ENCODE measurements at places on chromosomes 5 and 9.
A peak's percentile ranks its signal among the peaks of the same experiment; 100 is the strongest.

GRCh38 chr5:133353741-133354140 lies 258.6 kb downstream of the FSTL4 start:
- ATAC-seq = no peak

DNA sequence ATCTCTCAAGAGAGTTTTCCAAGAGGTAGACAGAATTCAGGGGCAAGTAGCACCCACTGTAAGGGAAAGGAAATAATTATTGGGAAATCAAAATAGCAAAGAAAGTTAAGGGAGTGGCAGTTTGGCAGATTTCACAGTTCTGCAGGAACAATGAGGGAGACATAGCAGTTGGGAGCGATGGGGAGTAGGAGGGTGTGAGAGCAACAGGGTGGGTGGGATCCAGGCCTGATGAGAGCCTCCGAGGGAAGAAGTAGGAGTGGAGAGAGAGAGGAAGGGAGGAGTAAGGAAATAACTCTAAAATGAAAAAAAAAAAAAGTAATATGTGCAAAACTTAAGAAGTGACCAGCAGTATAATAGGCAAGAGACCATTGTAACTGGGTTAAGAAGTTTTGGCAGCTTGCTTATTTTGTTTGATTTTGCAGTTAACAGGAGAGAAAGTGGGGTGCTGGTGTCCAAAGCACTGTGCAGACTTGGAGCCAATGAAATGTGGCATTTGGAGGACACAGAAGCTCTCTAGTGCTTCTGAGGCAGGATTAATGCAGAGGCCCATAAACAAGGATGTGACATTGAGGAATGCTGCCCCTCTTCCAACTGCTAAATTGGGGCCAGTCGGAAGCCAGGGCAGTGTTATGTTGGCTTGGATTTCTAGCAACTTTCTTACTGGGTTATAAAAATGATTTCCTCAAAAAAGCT lies 10.2 kb downstream of the TNFAIP8 start:
- ATAC-seq = peak; percentile 26

- no peak for ATAC-seq
Measured at GRCh38 chr5:149450199-149450598, 71.1 kb upstream of the IL17B start.

- no peak for ATAC-seq
Measured at GRCh38 chr9:122518226-122518625, 715 bp upstream of the OR1J4 start.

- ATAC-seq = no peak
Measured at GRCh38 chr5:140043508-140043872, 391 bp upstream of the NRG2 start.

DNA sequence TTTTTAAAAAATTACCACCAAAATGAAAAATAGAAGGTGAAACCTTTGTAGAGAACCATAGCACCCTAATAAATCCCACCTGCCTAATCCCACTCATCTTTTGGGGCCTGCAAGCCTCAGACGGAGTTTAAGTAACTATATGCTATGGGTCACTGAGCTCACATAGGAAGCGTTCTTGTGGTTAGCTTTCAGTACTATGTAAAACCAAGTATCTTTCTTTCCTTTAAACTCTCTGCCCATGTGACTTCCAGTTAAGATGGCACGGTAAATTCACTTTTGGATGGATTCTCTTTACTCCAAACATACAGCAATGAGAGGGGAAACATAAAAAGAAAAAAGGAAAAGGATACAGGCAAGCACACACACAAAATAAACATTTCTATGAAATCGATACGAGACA lies 50.9 kb downstream of the FANCC start:
- no peak for ATAC-seq

DNA sequence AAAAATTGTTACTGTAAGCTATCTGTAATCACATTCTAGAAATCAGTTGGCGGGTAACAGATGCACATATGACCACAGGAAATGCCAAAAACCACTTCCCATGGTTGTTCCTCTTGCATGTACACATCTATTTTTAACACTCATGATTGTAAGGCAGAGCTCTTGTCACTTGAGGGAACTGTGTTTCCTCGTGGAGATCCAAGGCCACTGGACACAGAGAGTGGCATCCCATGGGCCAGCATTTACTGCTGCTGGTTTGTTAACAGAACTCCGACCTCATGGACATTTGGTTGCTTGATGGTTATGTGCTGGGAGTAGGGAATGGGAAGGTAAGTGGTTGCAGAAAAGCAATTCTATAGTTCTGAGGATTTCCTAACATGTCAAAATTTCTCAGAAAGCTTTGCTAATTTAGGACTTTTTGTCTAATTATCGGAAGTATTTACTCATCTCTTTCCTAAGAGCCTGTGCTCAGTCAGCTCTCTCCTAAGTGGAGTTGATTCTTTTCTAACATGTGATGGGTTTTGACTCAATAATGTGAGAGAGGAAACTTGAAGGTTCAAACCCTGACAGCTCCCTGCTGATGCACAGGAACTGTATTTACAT lies 202.0 kb upstream of the NR3C1 start:
- peak; percentile 23 for ATAC-seq

- no peak for ATAC-seq
Measured at GRCh38 chr9:123299558-123300126, 31.3 kb upstream of the STRBP start.

- ATAC-seq = no peak
Measured at GRCh38 chr5:2674456-2674855, 77.0 kb downstream of the IRX2 start.

DNA sequence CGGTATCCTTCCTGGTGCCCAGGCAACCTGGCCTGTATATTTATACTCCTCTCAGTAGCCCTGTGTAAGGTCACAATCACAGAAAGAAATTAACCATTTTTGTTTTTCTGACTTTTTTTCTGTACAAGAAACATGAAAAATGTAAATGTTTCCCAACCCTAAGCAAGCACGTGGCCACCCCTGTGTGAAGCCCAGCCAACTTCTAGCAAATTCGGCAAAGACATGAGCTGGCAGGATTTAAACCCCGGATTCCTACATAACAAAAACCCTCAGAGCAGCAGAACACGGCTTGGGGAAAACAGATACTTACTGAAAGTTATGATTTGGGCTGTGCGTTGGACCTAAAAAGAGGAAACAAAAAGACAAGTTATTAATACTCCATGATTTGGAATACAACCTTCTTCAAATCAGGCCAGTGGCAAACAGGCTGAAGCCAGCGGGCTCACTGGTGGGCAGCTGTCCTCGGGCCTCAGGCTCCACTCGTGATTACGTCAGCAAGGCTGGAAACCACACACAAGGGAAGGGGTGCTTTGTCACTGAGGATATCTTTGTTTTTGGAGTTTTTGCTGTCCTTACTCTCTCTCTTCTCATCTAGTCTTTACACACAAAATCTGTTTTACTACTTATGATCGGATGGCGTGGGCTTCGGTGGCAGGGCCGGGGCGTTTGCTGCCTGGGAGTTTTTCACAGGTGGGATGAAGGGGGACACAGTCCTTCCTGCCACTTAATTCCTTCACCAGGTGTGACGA lies 194.1 kb downstream of the ROR2 start:
- ATAC-seq = no peak

DNA sequence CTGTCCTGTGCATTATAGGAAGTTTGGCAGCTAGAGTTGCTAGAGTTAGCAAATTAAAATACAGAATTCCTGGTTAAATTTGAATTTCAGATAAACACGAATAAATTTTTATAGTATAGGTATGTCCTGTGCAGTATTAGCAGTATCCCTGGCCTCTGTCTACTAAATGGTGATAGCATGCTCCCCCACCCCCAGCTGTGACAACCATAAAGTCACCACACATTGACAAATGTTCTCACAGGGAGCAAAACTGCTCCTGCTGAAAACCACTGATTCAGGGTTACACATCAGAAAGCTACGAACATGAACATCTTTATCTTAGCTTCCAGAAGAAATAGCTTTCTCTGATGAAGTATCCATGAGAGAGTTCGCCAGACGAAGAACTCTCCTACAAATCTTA lies 91.8 kb upstream of the CCDC112 start:
- ATAC-seq = no peak

DNA sequence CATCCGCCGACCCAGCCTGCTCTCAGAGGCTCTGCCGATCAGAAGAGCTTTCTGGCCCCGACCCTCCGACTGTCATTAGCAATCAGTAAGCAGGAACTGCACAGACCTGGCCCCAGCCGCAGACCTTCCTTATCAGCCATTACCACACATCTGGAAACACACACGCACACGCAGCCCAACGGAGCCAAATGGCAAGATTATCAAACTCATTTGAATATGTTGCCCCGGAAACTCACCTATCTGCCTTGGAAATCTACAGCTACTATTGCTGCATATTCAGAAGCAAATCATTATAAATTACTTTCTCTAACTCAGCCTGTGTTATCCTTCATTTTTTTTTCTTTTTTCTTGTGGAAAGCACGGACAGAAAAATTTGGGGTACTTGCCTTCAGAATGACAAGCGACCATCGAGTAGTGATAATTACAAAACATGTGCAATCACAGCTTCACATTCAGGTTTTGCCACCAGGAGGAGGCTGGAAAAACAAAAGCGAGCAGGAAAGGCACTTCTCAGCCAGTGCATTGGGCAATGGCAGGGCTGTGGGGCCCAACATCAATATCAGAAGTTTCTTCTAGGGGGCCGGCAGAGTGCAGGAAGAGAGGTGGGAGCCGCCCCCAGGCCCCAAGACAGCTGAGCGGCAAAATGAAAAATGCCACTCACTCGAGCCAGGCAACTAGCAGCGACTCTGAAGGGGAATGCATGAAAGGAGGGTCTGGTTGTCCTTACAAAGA lies 122.3 kb downstream of the VAV2 start:
- no peak for ATAC-seq

GRCh38 chr9:16848179-16848578 lies 22.3 kb downstream of the BNC2 start:
- no peak for ATAC-seq

- ATAC-seq = no peak
Measured at GRCh38 chr9:77748214-77748772, 100.2 kb upstream of the GNA14 start.

DNA sequence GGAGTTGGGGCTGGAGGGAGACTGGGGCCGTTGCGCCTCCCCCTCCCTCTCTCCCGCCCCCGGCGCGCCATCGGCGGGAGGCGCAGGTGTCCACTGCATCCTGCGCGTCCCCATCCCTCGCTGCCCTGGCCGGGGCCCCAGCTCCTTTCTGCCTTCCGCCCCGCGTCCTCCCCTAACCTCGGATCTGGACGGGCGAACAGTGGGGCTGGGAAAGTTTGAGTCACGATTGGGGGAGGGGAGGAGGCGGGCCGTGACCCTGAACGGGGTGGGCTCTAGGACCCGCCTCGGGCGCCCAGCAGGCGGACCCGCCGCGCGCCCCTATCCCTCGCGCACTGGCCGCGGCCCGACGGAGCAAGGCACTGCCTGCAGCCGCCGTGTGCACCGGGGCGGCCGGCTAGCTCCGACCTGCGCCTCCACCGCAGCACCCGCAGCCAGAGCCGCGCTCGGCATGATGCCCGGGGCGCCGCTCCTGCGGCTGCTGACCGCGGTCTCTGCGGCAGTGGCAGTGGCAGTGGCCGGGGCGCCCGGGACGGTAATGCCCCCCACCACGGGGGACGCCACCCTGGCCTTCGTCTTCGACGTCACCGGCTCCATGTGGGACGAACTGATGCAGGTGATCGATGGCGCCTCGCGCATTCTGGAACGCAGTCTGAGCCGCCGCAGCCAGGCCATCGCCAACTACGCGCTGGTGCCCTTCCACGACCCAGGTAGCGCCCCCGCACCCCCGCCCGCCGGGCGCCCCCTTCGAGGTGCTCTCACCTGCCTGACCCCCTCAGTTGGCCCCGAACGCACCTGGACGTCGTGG lies at the start of gene HMCN2:
TSS of gene HMCN2 (plus strand) at position 330 of the 805 bp plus-strand sequence. CDS start at position 449, 119 bp downstream.
- peak; percentile 42 for ATAC-seq

DNA sequence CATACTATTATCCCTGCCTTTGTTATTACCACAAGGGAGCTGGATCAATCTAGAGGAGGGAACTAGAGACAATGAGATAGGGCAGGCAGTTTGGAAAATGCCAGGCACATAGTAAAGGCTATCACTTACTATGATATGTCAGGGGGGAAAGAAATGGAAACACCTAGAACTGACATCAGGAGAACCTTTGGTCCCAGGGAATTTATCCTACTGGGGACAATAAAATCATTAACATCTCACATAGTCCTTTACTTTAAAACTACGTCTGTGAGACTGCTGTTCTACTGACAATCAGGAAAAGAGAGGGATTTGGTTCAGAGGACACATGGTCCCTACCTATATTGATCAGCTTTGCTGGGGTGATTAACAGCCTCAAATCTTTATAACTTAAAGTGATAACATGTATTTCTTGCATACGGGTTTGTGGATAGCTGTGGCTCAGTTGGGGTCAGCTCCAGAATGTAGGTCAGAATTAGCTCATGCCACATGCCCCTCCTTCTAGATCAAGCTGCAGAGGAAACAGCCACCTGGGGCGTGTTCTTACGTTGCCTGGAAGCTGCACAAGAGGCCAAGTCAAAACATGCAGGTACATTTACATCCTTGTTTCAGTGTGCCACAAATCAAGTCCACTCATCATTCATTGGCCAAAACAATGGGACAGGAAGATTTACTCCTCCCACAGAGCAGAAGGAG lies 43.9 kb upstream of the ALDOB start:
- ATAC-seq = peak; percentile 89

DNA sequence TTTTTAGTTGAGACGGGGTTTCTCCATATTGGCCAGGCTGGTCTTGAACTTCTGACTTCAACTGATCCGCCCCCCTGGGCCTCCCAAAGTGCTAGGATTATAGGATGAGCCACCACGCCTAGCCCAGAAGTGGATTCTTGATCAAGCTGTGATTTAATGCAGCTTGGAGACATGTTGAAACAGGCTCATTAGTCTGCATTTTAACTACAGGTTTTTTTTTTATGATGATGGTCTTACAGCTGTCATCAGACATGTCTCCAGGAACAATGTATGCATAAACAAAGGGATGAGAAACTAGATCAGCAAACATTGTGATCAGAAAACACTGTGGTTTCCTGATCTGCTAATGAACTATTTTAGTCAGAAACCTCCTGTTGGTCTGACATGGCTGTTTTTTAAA lies 30.0 kb upstream of the PLPP1 start:
- peak; percentile 69 for ATAC-seq

DNA sequence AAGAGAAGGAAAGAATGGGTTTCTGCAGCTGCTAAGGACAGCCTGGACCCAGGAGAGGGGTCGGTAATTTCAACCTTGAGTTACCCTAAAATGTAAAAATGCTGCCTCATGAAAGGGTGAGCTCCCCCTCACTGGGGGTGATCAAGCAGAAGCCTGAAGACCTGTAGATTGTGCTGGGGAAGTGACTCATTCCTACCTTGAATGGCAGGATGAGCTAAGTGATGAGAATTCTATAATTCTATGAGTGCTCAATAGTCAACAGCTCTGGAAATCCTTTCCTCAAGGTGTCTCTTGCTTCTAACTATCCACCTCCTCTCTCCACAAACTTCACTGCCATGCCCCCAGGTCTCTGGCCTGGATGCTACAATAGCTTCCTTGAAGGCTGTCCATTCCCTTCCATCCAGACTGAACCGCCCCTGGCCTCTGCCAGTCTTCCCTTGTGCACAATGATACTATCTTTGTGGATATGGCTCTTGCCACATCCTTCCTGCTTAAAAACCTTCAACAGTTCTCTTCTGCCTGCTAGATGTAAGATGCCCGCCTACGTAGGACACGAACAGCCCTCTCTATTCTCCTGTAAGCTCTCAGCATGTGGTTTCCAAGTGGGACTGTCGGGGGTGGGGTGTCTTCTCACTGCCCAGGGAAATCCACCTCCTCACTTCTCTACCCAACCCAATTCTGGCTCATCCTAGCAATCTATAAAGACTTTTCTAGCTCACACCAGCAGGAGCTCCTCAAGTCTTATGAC lies 50.6 kb downstream of the PTPN3 start:
- ATAC-seq = no peak

Data from esophagus mucosa (tissue), 1 donor.